ENCODE measurements at places on chromosomes 2 and 18.

- no peak for DNase-seq
Measured at GRCh38 chr2:17911491-17912260, 33.2 kb downstream of the KCNS3 start.

GRCh38 chr18:33682436-33682835 is 104.4 kb downstream of the ASXL3 start:
- DNase-seq, result no peak

- no peak for DNase-seq
Measured at GRCh38 chr2:3466966-3467365, 52.4 kb downstream of the ADI1 start.

DNA sequence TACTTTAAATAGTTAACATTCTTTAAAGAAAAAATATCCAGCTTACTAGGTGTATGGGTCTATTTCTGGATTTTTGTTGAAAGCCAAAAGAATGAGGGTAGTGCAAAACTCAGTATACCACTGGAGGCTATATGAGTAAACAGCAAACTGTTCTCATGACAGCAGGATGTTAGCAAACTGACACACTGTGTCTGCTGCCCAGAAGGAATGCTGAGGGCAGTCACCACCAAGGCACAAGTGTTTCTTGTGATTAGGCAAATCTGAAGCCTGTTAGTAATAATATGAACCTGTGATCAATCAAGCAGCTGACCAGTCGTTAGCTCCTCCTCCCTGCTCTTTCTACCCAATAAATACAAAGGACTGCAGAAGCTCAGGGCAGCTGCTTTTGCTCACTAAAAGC is 50.5 kb upstream of the SULT1C3 start:
- no peak for DNase-seq

GRCh38 chr2:219758907-219759680 is 131.7 kb downstream of the SLC4A3 start:
- DNase-seq, result no peak

- DNase-seq, result no peak
Measured at GRCh38 chr2:5691985-5692529, at the start of gene SOX11. Gene SOX11, plus strand, starts transcription at chr2:5692384. Its CDS starts 338 bp downstream, at chr2:5692722.

DNA sequence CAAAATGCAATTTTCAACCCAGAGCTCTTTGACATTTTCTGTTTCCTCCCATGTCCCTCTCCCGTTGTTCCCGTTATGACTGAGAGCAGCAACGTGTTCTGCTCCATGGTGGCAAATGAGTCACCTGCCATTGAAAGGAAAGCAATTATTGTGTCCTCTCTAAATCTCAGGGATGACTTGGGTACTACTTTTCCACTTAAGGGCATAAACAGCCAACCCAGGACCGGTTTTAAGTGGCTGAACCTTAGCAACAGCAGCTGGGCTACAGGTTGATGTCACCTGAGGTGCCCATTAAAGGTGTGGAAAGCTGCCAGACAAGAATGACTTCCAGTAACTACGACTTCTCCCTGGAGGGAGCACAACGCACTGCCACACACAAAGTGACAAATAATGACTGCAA is 236.8 kb downstream of the NCKAP5 start:
- DNase-seq, result no peak

GRCh38 chr2:114735126-114735525 is 292.7 kb downstream of the DPP10 start:
- no peak for DNase-seq

GRCh38 chr18:34117319-34117718 is 107.4 kb downstream of the NOL4 start:
- no peak for DNase-seq

GRCh38 chr2:139805441-139805840 is 1025.3 kb upstream of the NXPH2 start:
- DNase-seq, result no peak

DNA sequence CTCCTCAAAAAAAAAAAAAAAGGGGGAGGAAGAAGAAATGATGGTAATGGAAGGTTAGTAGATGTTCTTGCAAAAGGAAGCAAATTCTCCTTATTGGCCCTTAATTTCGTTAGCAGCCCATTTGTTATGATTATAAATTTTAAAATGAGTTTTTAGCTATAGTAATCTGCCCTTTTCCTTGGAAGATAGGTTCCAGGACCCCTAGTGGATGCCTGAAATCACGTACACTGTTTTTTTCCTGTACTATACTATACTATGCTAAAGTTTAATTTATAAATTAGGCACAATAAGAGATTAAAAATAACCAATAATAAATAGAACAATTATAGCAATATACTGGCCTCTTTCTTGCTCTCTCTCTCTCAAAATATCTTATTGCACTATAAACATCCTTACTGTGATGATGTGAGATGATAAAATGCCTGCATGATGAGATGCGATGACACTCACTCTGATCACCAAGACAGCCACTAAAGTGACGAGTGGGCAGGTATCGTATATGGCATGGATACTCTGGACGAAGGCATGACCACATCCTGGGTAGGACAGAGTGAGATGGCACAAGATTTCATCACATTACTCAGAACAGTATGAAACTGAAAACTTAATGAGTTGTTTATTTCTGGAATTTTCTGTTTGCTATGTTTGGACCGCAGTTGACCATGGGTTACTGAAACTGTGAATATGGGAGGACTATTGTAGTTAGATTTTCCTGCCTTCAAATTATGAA is 87.2 kb downstream of the KCTD18 start:
- no peak for DNase-seq

GRCh38 chr2:60742419-60742818 is 13.6 kb upstream of the PAPOLG start:
- no peak for DNase-seq

- DNase-seq, result no peak
Measured at GRCh38 chr2:70029814-70030409, 57.4 kb upstream of the PCBP1 start.

DNA sequence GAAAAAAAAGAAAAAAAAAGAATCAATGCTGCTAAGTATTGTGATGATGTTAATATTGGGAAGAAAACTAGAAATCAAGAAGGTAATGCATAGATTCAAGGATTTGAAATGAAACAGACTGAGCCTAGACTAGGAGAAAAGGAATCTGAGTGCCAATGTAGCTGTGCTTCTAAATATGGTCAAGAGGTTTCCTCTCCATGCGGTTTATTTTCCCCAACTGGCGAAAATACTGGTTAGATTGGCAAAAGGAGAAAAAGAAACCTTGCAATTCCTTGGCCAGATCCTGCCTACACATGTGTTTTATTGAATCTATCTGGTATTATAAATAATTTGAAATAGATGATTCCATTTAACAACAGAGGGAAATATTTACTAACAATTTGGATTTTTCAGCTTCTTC is 5.7 kb downstream of the SCN3A start:
- no peak for DNase-seq

- no peak for DNase-seq
Measured at GRCh38 chr18:54181856-54182602, 42.4 kb downstream of the MBD2 start.

GRCh38 chr18:36580874-36581750 is 247.7 kb downstream of the TPGS2 start:
- DNase-seq, result no peak

Measured in hematopoietic multipotent progenitor cell (in vitro differentiated cells).